ENCODE measurements at places on chromosomes 5 and 9.

DNA sequence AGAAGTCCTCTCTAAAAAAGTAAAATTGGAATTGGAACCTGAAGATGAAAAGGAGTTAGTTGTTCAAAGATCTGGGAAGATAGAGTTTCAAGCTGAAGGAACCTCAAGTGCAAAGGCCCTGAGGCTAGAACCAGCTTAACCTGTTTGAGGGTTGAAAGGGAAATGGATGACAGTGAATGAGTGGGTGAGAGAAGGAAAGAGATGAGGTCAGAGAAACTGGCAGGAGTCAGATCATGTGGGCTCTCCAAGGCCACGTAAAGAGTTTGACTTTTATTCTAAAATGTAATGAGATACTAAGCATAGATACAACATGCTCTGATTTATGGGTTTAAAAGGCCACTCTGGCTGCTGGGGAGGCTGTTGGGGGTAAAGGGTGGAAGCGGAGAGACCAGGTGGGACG lies 2.5 kb upstream of the RAD23B start:
- DNase-seq = no peak

GRCh38 chr5:42564689-42565356 lies 141.6 kb downstream of the GHR start:
- no peak for DNase-seq

DNA sequence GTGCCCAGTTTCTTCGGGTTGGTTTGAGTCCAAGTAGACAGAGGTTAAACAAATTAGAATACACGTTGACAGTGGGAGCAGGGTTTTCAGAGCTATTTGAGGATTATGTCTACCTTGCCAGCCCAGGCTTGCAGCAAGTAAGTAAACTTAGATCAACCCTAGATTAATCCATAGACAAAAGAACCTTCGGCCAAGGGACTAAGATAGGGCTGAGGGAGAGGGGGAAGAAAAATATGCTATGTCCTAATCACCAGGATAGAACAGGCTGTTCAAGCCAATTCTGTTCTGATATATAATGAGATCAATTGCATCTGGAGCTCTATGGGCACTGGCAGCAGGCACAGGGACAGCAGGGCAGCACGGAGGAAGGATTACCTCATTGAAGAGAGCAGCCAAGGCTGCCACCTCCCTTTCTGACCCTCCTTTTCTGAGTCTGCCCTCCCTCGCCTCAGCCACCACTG lies 377.7 kb downstream of the PIK3R1 start:
- no peak for DNase-seq

DNA sequence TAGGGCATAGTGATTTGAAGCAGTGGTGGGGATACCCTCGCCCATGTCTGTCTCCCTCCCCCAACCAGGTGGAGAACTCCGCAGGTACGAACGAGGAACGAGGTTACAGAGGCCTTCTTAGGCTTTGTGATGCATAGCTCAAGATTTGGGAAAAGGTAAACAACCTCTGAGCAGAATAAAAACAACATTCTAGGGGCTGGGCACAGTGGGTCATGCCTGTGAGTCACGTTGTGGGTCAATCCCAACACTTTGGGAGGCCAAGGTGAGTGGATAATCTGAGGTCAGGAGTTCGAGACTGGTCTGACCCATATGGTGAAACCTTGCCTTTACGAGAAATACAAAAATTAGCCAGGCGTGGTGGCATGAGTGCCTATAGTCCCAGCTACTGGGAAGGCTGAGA lies 3.6 kb upstream of the LCP2 start:
- no peak for DNase-seq

DNA sequence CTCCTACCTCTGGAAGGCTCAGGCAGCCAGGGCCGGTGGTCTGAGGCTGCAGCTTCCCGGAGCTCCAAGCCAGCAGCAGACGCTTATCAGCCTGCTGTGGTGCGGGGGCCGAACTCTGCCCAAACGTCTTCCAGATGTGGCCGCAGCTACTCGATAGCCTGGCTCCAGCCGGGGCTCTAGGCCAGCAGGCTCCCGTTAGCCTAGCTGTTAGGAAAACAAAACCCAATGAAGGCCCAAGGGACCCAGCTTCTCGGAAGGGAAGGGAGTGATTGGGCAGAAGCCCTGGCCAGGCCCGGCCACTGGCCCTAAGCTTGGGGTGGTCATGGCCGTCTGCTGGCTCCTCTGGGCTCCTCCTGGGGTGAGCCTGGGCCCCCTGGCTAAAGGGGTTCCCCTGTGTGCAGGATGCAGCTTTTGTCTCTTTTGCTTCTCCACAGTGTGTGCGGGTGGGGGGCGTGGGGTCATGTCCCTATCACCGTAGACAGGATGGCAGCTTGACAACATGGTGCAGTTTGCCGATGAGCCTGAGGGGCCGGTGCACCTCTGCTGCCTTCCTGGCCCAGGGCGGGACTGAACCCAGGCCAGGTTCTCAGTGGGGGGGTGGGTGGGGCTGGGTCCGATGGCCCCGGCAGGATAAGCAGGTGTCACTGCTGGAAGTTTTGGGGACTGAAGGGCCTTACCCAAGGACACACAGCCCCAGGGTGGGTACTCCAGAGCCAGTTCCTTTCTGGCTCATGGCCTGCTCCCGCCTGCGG lies 18.7 kb downstream of the MYMK start:
- DNase-seq = no peak

- no peak for DNase-seq
These were observed 779 bp downstream of the FAM13B start for GRCh38 chr5:138032028-138032571.

DNA sequence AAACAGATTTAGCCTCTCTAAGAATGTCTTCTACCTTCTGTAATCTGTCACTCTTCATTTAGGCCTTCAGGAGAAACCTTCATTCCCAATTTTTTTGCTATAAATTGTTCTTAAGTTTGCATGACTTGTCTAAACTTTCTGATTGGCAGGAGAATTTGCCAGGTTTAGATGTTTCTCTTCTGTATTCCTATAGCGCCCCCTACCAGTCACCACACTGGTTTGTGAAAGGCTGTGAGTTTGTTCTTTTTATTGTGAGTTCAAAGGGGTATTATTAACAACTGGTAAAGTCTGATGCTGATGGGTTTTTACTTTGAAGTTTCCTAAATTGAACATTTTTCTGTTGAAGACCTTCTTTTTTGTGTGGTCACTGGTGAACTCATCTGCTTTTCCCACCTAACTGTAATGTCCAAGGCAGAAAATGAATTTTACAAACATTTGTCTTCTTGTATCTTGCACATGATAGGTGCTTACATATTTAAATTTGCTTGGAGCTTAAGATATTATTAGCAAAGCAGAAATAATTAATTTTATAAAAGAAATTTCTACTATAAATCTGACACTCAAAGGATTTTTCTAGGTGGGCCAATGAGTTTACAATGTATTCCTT lies 18.4 kb upstream of the F2RL2 start:
- DNase-seq = no peak

- no peak for DNase-seq
These were observed 294.3 kb downstream of the TAF11L14 start for GRCh38 chr5:17928581-17928981.

- no peak for DNase-seq
These were observed 254.2 kb downstream of the SAXO1 start for GRCh38 chr9:18778846-18779245.

DNA sequence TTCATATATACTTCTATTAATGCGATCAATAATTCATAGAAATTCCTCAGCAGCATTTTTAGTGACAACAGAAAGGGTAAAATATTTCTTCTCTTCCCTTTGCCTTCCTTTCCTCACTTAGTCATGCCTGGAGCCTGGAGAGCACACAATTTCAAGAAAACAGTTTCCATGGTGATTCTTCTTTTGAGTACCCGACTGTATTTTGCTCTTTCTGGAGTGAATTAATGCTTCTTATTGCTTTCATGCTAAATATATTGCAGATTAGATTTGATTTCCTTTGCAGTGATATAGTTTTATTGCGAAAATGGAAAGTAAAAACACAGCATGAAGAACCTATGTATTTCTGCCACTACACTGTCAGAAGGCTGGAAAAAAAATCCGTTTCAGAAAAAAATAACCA lies 153.5 kb downstream of the PPP2R2B start:
- DNase-seq = no peak

DNA sequence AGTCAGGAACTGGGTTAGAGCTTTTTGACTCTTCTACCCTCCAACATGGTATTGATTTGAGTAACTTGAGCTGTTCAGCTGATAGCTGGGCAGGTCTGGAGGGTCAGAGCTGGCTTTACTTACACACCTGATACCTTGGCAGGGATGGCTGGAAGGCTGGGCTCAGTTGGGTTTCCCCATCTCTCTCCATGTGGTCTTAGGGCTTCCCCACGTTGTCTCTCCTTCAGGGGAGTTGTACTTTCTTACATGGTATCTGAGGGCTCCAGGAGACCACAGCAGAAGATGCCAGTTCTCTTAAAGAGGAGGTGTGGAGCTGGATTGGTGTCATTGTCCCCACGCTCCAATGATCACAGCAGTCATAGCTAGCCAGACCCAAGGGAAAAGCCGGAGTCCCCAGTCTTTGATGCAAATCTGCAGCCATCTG lies 25.6 kb downstream of the ISOC1 start:
- no peak for DNase-seq

DNA sequence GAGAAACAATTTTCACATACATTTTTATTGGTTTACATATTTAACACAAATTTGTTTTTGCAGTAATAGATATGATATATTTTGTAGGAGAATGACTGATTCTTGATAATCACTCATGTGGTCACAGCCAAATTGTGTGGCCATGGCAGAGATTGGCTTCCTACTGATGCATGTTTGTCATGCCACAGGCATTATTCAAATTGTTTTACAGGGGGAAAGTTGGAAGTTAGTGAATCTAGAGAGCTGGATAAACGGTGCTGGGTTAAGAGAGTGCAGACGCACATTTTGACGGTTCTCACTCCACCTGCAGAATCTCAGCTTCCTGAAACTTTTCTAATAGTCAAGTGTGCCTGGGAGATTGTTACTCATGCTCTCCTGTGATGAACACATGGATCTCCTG lies 91.1 kb upstream of the FBN2 start:
- no peak for DNase-seq

DNA sequence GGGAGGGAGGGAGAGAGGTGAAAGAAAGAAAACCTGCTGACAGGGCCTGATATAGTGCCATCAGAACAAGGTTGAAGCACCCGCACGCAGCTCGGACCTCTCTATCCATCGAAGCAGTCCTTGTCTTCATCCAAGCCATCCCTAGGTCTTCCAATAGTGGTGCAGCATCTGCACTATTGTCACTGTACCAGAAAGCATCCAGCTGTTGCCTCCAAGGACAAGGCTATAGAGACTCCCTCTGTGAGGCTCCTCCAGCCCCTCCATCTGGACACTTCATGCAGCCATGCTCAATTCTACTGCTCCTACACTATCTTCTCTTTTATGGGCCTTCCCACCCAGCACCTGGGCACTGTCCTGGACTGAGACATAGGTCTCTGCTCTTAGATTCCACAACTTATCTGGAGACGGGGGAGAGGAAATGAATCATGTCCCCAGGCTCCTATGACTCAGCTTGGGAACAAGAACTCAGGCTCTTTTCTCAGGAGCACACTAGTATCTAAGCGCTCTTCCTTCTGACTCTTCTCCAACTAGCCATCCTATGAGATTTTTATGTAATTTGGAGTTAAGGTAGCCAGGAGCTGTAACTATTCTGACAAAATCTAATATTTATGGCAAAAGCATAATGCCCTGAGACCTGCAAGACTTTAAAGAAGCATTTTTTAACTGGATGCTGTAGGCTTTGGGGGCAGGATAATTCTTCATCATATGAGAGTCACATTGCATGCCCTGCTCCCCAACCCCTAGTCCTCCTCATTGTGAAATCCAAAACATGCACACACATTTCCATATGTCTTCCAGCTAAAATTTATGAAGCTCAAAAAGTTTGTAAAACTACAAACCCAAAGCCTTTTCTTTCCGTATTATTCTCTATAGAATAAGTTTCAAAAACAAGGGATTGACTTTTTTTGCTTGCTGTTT lies 446.8 kb downstream of the CCDC171 start:
- DNase-seq = no peak

- DNase-seq = no peak
These were observed 2039.7 kb upstream of the WWC1 start for GRCh38 chr5:166251786-166252185.

DNA sequence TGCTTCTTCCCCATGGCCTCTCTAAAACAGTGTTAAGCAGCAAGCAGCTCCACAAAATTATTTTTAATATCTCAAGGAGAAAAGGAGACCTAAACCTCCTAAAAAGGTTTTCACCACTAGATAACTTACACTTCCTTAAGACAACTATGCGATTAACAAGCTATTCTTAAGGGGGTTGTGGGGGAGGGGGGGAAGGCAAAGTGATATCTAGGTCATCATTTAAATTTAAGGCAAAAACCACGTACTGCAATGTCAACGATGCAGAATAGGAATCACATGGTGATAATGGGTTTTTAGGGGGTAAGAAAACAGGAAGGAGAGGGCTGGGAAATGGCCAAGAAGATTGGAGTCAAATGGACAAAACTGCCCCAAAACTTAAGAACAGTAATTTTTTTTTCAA lies 32.6 kb downstream of the CSNK1A1 start:
- DNase-seq = no peak

- DNase-seq = no peak
These were observed 100.6 kb downstream of the ARHGAP26 start for GRCh38 chr5:142870532-142871362.

DNA sequence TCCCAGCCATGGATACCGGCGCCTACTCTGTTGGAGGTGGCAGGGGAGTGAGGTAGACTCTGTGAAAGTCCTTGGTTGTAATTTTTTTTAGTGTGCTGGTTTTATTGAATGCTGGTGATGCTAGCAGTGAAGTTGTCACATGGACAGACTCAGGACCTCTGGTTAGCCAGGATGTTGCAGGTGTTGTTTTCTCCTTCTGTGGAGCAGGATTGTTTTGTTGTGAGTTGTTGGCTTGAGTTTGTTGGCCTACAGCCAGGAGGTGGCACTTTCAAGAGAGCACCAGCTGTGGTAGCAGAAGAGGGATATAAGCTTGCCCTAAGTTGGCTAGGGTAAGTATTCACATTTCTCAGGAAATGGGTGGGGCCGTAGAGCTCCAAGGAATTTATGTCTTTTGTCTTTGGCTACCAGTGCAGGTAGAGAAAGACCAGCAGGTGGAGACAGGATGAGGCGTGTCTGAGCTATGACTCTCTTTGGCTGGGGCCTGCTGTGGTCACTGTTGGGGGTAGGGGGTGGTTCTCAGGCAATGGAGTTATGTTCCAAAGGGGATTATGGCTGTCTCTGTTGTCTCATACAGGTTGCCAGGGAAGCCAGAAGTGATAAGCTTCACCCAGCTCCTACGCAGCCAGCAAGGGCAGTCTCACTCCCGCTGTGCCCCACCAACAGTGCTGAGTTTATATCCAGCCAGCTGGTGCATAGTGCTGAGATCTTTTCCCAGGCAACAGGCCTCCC lies 248.7 kb downstream of the TAF11L14 start:
- peak; percentile 88 for DNase-seq

DNA sequence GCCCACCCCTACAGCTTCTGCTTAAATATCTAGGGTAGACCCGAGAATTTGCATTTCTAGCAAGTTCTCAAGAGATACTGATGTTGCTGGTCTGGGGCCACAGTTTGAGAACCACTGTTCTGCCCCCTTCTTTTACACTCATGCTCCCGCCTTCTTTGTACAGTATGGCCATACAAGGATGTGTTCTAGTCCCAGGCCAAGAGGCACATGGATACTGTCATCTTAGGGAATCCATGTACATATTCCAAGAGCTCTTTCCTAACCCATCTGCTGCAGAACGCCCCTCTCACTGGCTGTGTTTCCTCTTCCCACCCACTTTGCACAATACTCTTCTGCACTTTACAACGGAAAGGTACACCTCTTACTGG lies 44.4 kb downstream of the FGF18 start:
- no peak for DNase-seq
